Dorsolateral prefrontal cortex (tissue), 122 donors: ENCODE measurements at places on chromosomes 6 and 20.

DNA sequence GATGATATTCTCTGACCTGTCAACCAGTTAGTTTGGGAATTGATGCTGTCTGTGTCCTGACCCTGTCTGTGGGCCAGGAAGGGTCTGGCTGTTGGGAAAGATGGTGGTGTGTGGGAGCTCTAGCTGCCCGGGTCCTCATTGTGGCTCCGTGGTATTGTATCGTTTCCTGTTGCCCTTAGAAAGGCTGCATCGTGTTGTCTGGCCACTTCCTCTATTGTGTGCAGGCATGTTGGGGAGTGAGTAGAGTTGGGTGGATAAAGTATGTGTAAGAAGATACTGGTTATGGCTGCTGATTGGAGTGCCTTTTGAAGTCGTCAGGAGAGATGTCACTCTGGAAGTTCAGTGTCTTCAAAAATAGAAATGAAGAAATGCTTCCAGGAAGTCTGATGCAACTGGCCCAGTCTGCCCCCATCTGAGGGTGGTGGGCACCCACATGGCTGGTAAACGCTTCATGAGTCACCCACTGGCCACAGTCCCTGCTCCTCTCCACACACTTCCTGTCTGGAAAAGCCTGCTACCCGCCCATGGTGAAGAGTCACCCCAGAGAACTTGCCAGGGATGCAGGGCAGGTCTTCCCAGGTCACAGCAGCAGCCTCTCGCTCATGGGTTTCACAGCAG is 27.9 kb downstream of the PPARD start:
- peak; percentile 62 for DNase-seq

GRCh38 chr6:133341607-133342158 is 100.5 kb downstream of the EYA4 start:
- no peak for DNase-seq

GRCh38 chr20:37207171-37207570 is 27.8 kb upstream of the MROH8 start:
- no peak for DNase-seq

- no peak for DNase-seq
Observed at GRCh38 chr6:25219917-25220278, 59.3 kb upstream of the CARMIL1 start.

- no peak for DNase-seq
Observed at GRCh38 chr20:11982289-11982954, 64.7 kb downstream of the BTBD3 start.

GRCh38 chr6:56146086-56146485 is 101.3 kb downstream of the COL21A1 start:
- no peak for DNase-seq

DNA sequence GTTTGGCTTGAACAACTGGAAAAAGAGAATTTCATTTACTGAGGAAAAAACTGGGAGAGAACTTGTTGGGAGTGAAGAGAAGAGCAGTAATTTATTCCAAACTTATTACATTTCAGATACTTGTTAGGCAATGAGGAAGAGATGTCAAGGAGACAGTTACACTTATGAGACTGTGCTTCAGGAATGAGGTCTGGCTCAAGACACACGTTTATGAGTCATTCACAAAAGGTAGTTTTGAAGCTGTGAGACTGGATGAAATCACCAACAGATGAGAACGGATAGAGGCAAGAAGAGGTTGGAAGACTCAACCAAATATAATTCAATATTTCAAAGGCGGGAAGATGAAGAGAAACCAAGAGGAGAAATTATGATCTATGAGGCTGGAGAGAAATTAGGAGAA is 70.6 kb upstream of the DEFB112 start:
- DNase-seq, result no peak

DNA sequence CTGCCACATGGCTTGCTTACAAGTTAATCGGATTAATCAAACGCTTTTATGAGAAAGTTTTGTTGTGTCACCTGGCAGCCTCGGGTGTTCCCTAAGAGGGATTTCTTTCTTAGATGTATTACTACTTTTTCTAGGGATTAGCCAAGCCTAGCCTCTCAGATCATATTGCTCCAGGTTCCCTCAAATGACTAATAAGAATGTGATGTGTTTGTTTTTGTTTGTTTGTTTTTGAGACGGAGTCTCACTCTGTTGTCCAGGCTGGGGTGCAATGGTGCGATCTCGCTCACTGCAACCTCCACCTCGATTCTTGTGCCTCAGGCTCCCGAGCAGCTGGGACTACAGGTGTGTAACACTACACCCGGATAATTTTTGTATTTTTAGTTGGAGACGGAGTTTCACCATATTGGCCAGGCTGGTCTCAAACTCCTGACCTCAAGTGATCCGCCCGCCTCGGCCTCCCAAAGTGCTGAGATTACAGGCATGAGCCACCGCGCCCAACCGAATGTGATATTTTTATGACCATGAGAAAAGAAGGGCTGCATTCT is 977 bp downstream of the HMGN4 start:
- no peak for DNase-seq

DNA sequence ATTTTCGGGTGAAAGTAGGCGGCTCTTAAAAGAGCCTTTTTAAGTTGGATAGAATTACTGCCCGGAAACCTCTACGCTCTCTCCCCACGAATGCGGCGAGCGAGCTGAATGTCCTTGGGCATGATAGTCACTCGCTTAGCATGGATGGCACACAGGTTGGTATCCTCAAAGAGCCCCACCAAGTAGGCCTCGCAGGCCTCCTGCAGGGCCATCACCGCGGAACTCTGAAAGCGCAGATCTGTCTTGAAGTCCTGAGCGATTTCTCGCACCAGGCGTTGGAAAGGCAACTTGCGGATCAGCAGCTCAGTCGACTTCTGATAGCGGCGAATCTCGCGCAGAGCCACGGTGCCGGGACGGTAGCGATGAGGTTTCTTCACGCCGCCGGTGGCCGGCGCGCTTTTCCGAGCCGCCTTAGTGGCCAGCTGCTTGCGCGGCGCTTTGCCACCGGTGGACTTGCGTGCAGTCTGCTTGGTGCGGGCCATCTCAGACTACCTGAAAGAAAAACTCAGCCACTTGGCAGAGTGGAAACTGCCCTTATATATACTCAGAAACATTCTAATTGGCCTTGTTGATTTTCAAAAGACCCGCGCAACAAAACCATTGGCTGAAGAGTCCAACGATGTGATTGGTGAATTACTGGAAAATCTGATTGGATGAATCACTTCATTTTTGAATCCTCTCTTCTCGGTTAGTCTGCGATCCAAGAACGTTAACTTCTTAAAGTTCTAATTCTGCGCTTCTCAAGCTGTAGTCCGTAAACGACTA is 93.9 kb upstream of the BTN3A2 start:
- DNase-seq, result peak; percentile 40

GRCh38 chr6:166760288-166760687 is 133.2 kb upstream of the RPS6KA2 start:
- DNase-seq, result no peak

DNA sequence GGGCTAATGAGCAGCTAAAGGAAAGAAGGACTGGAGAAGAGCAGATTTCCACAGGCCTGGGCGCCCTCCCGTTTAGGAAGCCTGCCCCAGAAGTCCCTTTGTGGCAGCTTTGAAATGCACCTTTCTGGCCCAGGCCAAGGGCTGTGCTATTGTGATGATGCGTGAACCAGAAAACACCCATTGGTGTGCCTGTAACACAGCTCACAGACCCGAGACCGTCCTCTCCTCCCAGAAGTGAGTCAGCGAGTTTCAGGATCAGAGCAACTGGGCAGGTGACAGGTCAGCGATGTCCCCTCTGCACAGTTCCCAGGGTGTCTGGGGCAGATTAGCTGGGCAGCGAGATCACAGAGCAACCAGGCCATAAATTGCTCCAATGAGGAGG is 71.9 kb upstream of the SULF2 start:
- DNase-seq, result no peak

- DNase-seq, result peak; percentile 62
Observed at GRCh38 chr20:51372176-51372803, 170.2 kb downstream of the NFATC2 start.

GRCh38 chr6:36197739-36198221 is 1.2 kb downstream of the BRPF3 start:
- peak; percentile 16 for DNase-seq

DNA sequence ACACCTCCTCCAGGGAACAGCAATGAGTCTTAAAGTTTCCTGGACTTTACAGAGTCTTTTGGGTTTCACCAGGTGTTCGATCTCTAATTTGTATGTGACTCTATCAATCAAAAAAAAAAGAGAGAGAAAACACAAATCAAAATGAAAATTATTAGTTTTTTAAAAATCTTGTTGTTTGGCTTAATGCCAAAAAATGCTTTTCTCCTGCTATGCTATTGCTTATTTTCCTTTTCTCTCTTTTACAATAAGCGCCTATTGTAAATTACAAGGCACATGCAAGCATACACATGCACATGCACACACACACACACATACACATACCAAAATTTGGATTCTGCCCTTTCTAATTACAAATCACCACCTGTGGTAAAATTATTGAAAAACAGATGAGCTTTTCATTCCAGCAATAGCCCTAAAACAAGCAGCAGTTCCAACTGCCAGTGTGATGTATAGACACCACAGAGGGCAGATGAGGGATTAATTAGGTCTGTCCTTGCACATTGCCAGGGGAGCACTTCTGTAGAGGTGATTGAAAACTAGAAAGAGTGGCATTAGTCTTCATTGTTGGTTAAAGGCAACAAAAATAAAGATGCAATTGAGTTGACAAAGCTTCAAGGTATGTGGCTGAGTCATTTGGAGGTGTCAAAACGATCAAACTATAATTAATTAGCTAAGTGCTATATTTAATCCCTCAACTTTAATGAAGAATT is 631.7 kb downstream of the TFAP2B start:
- DNase-seq, result no peak

- DNase-seq, result no peak
Observed at GRCh38 chr6:10531942-10532341, 10.8 kb downstream of the GCNT2 start.

DNA sequence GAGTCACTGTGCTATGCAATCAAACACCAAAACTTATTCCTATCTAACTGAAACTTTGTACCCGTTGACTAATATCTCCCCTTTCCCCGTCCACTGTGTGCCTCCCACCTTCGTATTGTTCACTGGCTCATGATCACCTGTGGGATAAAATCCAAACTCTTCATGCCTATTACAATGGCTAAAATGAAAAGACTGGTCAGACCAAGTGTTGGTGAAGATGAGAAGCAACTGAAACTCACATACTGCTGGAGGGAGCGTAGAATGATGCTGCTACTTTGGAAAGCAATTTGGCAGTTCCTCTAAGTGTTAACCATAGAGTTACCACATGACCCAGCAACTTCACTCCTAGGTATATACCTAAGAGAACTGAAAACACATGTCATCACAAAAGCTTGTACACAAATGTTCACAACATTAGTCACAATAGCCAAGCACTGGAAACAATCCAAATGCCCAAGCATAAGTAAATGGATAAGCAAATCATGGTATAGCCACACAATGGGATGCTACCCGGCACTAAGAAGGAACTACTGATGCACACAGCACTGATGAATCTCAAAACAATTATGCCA is 13.1 kb downstream of the RPS10 start:
- no peak for DNase-seq

GRCh38 chr6:9983168-9983567 is 431.7 kb downstream of the TFAP2A start:
- DNase-seq, result no peak
